Bladder microvascular endothelial cell (primary cell): ENCODE measurements at places on chromosomes 2 and 18. TPM values are rescaled to one million over a fixed set of nuclear protein-coding genes. Genes with fewer than 3 reads are reported as not detected.

VWA3B gene
- not detected in 2 replicates for total RNA-seq

ADD2 gene
- total RNA-seq = 4.0 and 4.7 TPM in 2 replicates

SP140 gene
- total RNA-seq = under 0.01 TPM in 1 of 2 replicates, not detected in the other

REG1A gene
- not detected in 2 replicates for total RNA-seq

CWC22 gene
- total RNA-seq = 7.8 and 18.2 TPM in 2 replicates

POTEI gene
- total RNA-seq = 0.16 and 0.63 TPM in 2 replicates

REG3A gene
- total RNA-seq = not detected in 2 replicates

PFN4 gene
- total RNA-seq = 0.19 and 0.32 TPM in 2 replicates

CLIP4 gene
- 13.4 and 26.7 TPM in 2 replicates for total RNA-seq

FN1 gene
- 452 and 3,127 TPM in 2 replicates for total RNA-seq

DSG1 gene
- not detected in 2 replicates for total RNA-seq

METAP1D gene
- total RNA-seq = 2.3 and 4.2 TPM in 2 replicates

IL1B gene
- total RNA-seq = 0.25 and 0.32 TPM in 2 replicates
